Coronary artery (tissue), 2 donors: ENCODE measurements at places on chromosomes 7 and 10.

DNA sequence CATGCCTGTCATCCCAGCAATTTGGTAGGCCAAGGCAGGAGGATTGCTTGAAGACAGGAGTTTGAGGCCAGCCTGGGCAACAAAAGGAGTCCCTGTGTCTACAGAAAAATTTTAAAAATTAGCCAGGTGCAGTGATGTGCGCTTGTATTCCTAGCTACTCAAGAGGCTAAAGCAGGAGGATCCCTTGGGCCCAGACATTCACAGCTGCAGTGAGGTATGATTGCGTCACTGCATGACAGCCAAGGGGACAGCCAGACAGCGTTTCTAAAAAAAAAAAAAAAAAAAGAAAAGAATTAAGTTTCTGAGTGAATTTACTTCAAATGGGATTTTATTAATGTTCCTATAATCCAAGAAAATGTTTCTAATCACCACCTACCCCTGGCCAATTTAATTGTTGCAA, 87.4 kb upstream of the RNF148 start:
- no peak for DNase-seq

DNA sequence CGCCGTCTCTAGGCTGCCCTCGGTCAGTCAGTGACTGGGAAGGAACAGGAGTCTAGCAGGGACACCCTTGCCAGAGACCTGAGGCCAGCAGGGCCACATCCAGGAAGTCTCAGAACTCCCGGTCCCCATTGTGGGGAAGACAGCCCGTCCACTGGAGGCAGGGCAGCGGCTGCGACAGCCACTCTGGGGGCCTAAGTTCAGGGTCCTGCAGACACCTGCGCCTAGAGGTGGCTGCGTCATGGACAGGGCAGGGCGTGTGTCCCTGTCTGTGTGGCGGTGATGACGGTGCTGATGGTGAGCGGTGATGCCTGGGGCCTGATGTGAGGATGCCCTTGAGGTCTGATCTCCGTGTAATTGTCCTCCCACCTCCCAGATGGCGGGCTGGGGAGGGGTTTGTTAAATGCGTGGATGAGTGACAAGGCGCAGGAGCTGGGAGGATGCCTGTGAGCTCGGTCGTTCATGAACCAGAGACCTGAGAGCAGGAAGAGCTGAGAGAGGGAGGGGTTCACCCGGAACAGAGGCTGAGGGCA, 537.9 kb upstream of the FOXK1 start:
- DNase-seq, result no peak

- no peak for DNase-seq
Measured at GRCh38 chr10:6781133-6781770, 201.2 kb upstream of the PRKCQ start.

- DNase-seq, result no peak
Measured at GRCh38 chr10:115710136-115710535, 562.9 kb downstream of the GFRA1 start.

DNA sequence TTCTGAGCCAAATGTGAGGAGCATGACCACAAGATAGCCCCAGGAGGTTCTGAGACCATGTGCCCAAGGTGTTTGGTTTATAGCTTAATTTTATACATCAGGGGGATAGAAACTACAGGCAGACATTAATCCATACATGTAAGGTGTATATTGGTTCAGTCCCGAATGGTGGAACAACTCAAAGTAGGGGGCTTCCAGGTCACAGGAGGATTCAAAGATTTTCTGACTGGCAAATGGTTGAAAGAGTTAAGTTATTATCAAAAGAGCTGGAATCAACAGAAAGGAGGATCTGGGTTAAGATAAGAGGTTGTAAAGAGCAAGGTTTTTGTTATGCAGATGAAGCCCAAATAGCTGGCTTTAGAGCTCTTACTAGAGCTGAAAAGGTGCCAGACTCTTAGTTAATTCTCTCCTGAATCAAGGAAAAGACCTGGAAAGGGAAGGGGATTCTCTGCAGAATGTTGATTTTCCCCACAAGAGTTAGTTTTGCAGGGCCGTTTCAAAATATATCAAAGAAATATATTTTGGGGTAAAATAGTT, 640.0 kb downstream of the IPMK start:
- no peak for DNase-seq

DNA sequence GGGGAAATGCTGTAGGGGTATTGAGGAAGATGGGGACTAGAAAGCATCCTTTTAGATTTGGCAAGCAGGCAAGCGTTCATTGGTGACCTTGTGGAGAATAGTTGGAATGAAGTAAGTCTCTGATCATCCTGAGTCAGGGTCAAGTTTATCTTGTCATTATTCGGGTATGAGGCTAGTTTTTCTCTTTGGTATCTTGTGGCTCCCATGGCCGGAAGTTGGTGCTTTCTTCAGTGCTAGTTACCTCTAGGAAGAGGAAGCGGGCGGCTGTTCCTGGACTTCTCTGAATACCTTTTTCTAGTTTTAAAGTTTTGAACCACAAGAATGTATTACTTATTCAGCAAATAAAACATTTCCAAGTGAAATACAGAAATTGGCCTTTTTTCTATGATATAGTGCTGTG, 9.2 kb downstream of the CREM start:
- DNase-seq, result no peak

- peak; percentile 31 for DNase-seq
Measured at GRCh38 chr7:45203936-45204445, 46.4 kb downstream of the RAMP3 start.

DNA sequence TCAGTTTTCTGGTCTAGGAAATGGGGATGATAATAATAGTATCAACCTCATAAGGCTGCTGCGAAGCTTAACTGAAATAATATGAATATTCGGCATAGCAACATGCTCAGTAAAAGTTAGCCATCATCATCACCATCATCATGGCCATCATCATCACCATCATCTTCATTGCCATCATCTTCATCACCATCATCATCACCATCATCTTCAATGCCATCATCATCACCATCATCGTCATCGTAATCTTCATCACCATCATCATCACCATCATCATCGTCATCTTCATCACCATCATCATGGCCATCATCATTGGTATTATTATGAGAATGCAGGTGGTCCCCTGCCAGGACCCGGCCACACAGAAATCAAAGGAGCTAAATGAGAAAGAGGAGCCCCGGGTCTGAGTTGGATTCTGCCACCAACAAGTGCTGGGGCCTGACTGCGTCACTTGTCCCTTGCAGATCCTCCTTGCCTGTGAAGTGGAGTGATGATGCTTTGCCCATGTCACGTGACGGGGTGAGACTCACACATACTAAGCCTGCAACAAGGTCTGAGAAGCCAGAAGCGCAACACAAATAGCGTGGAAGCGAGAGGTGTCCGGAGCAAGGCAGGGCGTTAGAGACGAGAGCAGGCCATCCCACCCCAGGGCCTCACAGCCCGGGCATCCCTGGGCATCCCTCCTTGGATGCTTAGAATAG, 46.1 kb upstream of the EN2 start:
- DNase-seq, result no peak

DNA sequence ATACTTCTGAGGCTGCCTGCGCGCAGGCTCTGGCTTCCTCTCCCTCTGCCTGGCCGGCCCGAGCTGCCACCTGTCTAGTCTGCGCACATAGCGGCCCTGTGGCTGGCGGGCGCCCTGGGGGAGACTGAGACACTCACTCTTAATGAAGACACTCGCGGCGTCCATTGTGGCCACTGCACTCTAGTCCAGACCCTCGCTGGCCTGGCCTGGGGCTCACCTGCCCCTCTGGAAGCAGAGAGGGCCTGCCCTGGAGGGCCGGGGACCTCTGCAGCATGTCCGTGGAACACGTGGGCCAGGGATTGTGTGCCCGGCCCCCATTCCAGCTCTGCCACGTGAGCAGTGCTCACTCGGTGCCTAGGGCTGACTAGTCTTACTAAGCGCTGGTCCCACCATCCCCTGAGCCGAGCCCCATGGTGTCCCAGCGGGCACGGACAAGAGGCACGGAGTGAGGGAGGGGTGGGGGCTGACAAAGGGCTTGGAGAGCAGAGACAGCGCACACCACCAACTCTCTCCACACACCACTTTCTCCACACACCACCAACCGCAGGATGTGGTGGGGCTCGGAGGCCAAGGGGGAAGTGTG, 149.3 kb downstream of the ELFN1 start:
- peak; percentile 41 for DNase-seq

DNA sequence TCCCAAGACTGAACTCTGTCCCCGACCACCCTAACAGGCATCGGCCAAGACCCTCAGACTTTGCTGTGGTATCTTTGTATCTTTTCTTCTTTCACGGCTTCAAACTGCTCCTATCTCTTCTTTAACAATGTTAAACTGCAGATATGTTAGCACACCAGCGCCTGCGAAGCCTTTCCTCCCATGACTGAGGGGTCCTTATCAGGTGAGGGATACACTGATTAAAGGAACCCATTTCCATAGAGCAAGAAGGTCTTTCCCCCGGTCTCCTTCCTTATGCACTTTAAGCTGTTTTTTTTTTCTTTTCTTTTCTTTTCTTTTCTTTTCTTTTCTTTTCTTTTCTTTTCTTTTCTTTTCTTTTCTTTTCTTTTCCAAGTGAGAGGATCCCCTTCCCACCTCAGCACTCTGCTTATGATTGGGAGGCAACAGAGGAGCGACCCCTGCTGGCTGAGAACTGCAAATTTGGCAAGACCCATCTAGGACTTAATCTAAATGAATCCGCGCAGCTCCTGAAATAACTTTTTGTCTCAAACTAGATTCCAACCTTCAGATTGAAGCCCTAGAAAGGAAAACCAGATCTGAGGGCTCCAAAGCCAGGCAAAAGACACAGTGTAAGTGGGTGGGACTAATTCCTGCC, 109.9 kb downstream of the ITGB8 start:
- no peak for DNase-seq

DNA sequence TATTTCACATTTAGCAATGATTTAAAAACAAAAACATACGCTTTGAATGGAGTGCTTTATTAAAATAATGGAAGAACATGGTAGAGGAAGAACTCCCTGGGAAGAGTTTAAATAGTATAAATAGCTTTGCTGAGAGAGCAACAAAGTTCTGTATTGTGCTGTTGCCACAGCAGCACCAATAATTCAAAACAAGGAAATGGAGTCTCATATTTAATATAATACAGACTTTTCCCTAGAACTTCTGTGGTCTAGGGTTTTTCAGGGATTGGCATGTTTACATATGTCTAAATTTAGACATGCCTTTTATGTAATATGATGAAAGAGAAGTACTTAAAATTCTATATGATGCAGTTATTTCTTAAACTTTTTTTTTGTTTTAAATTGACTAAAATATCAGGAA, 217.2 kb upstream of the HDAC9 start:
- DNase-seq, result no peak

- no peak for DNase-seq
Measured at GRCh38 chr10:101902032-101902819, 58.6 kb upstream of the KCNIP2 start.

- no peak for DNase-seq
Measured at GRCh38 chr10:101602761-101603398, 14.8 kb downstream of the DPCD start.

GRCh38 chr10:101671453-101671852, 23.5 kb downstream of the FBXW4 start:
- no peak for DNase-seq

GRCh38 chr10:109744020-109744419, 179.3 kb downstream of the XPNPEP1 start:
- DNase-seq, result no peak

DNA sequence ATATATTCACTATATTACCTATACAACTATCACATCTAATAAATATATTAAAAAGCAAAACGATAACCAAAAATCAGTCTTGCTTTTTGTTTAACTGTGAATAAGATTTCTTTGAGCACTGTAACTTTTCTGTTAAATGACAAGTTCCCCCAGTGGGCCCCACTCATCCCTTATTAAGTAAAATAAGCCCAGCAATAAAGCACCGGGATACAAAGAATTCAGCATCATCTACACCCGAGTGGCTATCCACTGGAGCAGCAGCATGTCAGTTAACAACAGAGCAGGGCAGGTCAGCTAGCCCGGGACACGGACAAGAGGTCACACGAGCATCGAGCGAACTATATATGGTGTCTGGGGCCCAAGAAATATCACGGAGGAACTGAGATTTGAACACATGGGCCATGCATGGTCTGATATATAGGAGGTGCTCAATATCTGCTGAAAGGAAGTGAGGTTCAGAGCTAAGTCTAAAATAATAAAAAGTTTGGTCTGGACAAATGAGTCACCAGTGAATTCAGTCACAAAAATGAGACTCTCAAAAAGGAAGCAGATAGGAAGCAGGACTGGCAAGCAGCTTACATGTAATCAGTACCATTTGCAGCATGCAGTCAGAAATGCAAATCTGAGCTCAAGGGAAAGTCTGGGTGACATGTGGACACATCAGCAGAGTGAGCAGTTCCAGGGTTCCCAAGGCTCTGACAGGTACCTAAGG, 4.1 kb downstream of the ERCC6 start:
- no peak for DNase-seq

GRCh38 chr10:118216020-118216419, 126.1 kb downstream of the FAM204A start:
- no peak for DNase-seq

- no peak for DNase-seq
Measured at GRCh38 chr10:86674912-86675311, 6.6 kb downstream of the LDB3 start.

DNA sequence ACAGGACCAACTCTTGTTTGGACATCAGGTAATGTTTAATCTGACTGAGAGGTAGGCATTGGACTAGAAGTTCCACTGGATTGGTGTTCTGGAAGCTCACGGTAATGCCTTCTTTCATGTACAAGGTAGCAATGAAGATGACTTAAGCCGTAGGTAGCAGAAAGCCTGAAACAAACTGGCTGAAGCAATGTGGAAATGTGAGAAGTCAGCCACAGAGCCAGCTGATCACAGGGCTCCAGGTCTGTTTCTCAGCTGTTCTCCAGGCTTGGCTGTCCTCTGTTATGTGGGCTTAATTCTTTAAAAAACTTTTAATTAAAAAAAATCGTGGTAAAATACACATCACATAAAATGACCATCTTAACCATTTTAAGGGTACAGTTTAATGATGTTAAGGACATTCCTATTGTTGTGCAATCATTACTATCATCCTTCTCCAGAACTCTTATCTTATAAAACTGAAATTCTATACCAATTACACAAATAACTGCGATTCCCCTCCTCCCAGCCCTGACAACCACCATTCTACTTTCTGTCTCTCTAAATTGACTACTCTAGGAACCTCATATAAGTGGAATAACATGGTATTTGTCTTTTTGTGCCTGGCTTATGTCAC, 101.4 kb upstream of the ZNF32 start:
- no peak for DNase-seq

- no peak for DNase-seq
Measured at GRCh38 chr10:22912763-22913384, 15.0 kb upstream of the ARMC3 start.

DNA sequence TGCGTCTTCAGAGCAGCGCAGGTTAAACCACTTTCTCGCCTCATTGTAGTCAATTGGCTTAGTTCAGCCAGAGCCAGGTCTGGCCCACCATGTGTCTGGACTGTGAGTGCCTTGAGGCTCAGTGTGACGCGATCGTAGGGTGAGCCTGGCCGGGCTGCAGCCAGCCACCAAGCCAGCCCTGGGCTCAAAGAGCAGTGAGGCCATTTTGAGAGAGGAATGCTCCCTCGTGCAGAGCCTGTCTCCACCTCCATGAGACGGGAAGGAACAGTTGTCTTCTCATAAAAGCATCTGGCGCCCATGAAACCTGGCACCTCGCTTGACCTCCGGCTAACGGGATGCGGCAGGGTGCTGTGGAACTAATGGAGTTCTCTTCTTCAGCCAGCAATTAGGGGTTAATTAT, 34.5 kb downstream of the LHPP start:
- DNase-seq, result no peak

GRCh38 chr7:143436325-143436946, 6.8 kb upstream of the TAS2R60 start:
- no peak for DNase-seq
